GM12891 (cell line): ENCODE measurements at places on chromosomes 13 and 19.

GRCh38 chr19:10662384-10663251 is 8.5 kb downstream of the ILF3 start:
- no peak for DNase-seq

GRCh38 chr19:30375553-30376031 is 3.4 kb downstream of the ZNF536 start:
- DNase-seq, result no peak

DNA sequence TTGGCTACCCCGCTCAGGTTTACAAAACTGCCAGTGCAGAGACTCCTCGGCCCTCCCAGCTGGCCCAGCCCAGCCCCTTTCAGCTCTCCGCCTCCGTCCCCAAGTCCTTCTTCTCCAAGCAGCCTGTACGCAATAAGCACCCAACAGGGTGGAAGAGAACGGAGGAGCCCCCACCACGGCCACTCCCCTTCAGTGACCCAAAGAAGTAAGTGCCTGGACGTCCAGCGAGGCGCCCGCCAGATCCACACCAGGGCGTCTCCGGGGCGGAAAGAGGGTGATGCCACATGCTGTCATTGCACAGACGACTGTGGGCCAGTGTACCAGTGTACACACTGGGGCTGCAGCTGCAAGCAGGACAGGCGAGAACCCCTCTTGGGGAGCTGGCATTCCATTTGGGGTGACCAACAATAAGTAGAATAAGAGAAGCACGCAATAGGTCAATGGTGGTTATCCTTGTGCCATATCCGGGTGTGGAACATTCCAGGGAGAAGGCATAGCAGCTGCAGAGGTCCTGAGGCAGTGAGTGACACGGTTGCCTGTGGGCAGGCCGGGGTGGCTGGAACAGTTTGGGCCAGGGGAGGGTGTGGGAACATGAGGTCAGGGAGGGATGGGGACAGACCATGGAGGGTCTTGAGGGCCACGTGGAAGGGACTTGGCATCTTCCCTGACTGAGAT is 41.3 kb downstream of the DPF1 start:
- DNase-seq, result no peak

- DNase-seq, result no peak
Measured at GRCh38 chr19:2488405-2488941, 12.5 kb downstream of the GADD45B start.

- DNase-seq, result no peak
Measured at GRCh38 chr13:110337247-110337646, 30.2 kb downstream of the COL4A2 start.

DNA sequence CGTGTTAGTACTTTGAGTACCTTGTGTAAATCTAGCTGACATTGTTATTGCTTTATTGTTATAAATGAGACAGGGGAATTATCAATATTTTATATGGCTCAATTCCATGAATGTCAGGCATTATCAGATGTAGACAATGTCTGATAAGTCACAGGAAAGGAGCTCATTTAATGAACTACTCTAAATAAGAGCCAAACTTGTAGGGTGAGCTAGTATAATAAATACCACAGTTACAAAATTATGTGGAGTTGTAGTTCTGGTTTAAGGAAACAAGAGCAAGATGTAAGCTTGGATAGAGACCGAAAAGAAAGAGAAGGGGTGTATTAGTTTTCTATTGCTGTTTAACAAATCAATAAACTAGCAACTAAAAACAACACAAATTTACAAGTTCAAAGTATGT is 891.8 kb upstream of the SLITRK1 start:
- no peak for DNase-seq

DNA sequence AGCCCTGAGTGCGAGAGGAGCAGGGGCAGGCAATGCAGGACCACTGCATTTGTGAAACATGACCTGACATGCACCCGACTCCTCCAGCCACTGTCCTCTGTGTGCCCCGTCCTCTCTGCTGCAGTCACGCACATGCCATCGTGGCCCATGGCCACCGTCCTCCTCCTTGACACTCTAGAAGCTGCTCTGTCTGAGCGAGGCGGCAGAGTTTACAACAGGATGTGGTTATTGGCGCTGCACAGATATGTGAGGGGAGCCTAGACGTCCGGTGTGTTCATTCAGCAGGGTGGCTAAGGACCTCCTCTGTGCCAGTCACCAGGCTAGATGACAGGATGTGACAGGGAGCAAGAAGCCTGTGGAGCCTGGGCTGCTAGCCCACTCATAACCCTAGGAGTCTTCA is 277.8 kb downstream of the FOXO1 start:
- DNase-seq, result peak; percentile 32

GRCh38 chr13:67061750-67062149 is 168.4 kb downstream of the PCDH9 start:
- no peak for DNase-seq

GRCh38 chr13:107258599-107259187 is 690.8 kb upstream of the ARGLU1 start:
- no peak for DNase-seq

- DNase-seq, result no peak
Measured at GRCh38 chr13:44028734-44029133, 149.0 kb downstream of the LACC1 start.

- DNase-seq, result peak; percentile 17
Measured at GRCh38 chr13:75481176-75482069, 546 bp downstream of the TBC1D4 start.
